ENCODE measurements at places on chromosomes 4 and X.
A peak's percentile ranks its signal among the peaks of the same experiment; 100 is the strongest.

- no peak for DNase-seq
These were observed 78.8 kb downstream of the SEL1L3 start for GRCh38 chr4:25783943-25784342.

- DNase-seq, result no peak
These were observed 292.9 kb downstream of the TLL1 start for GRCh38 chr4:166165829-166166420.

- no peak for DNase-seq
These were observed 36.5 kb downstream of the CLCN5 start for GRCh38 chrX:49958727-49959485.

GRCh38 chr4:112860830-112861690 is 188.4 kb upstream of the ANK2 start:
- no peak for DNase-seq

DNA sequence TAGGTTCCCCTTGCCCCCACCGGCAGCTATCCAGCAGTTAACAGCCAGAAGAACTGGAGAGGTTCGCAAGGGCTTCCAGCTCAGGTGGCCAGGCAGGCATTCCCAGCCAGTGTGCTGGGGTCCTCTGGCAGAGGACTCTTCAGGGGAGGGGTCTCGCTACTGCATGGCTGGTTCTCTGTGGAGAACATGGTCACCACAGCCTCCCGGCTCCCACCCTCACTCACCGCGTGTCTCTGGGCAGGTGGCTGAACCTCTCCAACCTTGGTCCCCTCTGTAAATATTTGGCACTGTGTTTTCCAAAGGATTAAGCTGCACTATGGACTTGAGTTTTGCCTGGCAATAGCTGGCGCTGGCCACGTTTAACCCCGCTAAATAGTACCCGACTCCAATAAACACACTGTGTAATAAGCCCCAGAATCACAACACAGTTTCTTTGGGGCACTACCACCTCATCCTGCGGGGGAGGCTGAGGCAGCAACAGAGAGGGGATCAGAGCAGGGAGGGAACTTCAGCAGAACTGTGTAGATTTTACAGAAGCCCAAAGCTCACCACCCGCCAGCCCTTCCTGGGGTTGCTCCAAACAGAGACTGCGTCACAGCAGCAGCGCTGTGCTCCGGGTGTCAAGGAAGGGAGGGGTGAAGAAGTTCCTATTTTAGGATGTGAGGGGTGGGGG is 15.2 kb downstream of the BCOR start:
- no peak for DNase-seq

- no peak for DNase-seq
These were observed 357 bp upstream of the IGBP1 start for GRCh38 chrX:70132877-70133302.

- DNase-seq, result no peak
These were observed 48.8 kb downstream of the SULT1E1 start for GRCh38 chr4:69811166-69811565.

- DNase-seq, result no peak
These were observed 511 bp downstream of the GABRB1 start for GRCh38 chr4:47031751-47032404.

- DNase-seq, result no peak
These were observed 142.3 kb downstream of the STPG2 start for GRCh38 chr4:98000940-98001339.

DNA sequence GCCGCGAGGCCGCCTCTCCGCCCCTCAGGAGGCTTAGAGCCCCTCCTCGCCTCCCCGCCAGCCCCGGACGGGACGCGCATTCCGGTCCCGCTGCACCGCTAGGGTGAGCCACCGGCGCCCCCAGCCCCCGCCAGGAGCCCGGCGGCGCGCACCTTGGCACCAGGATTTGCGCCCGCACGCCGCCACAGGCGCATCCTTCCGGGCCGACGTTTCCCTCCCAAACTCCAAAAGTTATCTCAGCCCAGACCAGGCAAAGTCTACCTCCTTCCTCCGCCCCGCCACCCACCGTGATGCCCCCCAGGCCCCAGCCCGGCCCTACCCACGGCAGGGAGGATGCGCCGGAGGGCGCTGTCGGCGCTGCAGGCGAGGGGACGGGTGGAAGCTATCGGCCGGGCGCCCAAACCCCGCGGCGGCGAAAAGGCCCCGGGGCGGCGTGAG is 538 bp downstream of the SCML2 start:
- no peak for DNase-seq

- no peak for DNase-seq
These were observed 16.6 kb downstream of the JAKMIP1 start for GRCh38 chr4:6183740-6184139.

- no peak for DNase-seq
These were observed 100.8 kb downstream of the ZAR1 start for GRCh38 chr4:48590884-48591283.

GRCh38 chr4:19193274-19193981 is 1058.3 kb upstream of the SLIT2 start:
- DNase-seq, result no peak

DNA sequence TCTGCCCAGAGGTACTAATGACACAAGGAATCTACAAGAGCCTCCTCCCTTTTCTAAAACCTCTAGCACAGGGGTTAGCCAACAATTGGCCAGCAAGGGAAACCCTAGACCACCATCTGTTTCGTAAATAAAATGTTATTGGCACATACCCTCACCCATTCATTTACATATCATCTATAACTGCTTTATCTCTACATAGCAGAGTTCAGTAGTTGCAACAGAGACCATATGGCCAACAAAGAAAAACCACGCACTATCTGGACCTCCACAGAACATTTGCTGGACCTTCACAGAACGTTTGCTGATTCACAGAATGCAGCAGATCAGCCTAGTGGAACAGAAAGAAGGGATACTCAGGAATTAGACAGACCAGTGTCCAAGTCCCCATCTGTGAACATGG is 9.4 kb downstream of the SLC2A9 start:
- no peak for DNase-seq

DNA sequence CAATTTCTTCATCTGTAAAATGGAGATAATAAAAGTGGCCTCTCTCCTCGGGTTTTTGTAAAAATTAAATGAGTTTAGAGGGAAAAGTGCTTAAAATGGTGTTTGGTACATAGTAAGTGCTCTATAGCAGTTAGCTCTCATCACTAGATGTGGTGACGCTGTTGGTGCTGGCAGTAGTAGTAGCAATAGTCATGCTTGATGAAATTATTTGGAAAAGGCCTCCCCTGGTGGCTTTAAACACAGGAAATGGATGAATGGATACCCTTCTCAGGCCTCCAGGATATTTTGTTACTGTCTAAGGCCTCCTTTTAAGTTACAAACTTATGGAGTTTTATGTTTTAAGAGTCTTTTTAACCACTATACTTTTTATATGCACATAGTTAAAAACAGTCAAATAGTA is 142.9 kb downstream of the CBR4 start:
- DNase-seq, result no peak

DNA sequence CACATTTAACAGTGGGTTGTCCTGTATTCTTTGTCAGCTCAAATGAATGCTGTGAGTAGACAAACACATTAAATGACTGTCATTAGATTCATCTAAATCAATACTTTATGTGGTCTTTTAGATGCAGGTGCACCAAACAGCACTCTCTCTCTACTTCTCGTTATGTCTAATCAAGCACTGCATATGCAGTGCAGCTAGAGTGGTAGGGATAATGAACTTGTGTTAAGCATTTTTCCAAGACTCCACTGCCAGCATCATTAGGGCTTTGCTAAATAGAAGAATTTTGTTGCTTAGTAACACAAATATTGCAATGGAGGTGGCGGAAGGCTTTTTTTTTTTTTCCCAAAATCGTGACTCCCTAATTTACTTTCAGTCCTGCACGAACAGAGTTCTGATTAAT is 447.0 kb upstream of the GALNT7 start:
- DNase-seq, result no peak

DNA sequence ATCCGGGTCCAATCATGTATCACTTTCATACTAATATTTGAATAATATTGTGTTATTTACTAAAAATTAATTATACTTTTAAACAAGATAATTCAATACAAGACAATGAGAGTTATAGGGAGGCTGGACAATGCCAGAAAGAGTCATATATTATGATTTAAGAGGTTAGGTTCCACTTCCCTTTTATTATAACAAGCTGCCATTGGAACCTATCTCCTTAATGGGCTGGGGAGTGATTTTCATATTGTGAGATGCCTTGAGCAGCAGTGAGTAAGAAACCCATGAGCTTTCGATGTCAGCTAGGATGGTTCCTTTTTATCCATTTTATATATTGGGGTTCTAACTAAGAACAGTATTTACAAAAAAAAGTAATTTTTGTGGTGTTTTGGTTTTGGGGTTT is 91.8 kb downstream of the MAB21L2 start:
- no peak for DNase-seq

GRCh38 chr4:96974295-96974694 is 1134.4 kb downstream of the PDHA2 start:
- no peak for DNase-seq

DNA sequence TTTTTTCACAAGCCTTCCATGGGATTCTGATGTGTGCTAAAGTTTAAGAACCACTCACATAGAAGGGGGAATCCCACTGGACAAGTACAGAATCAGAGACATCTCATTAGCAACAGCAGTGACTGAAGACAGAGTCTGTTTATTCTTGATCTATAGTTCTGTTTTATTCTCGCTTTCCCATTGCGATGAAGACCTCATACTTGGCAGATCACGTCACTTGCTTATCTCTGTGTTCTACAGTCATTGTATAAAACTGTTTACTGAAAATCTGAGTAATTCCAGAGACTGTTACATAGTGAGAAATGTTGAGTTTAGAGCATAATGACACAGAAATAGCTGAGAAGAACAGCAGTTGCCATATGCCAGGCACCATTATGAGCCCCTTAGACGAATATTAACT is 185.5 kb downstream of the PTTG2 start:
- no peak for DNase-seq

- no peak for DNase-seq
These were observed 529.4 kb upstream of the ACTRT1 start for GRCh38 chrX:128581615-128582014.

DNA sequence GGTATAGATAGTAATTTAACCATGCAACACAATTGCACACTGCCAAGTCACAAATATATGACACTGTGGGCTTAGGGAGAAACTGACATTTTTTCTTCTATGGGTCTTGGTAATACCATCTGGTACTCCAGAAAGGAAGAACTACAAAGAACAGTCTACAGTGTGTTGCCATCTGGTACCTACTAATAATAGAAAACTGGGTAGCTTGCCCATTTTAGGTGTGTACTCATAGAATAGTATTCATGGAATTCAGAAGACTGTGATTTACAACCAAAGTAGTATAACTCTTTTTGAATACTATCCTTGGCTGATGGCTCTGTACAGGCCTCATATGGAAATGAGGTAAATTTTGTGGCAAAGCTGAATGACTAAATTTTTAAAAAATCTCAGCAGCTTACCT is 132.6 kb upstream of the RPS6KA6 start:
- no peak for DNase-seq

GRCh38 chrX:42519666-42520231 is 258.2 kb downstream of the PPP1R2C start:
- no peak for DNase-seq

GRCh38 chr4:7590189-7590588 is 155.5 kb upstream of the PSAPL1 start:
- DNase-seq, result no peak

GRCh38 chr4:40196272-40196671 is 559 bp upstream of the RHOH start:
- DNase-seq, result no peak

- DNase-seq, result no peak
These were observed 175.5 kb downstream of the CAMK2D start for GRCh38 chr4:113586072-113586471.

GRCh38 chrX:54181202-54181953 is 1.7 kb downstream of the FAM120C start:
- no peak for DNase-seq

GRCh38 chrX:53939127-53939526 is 105.1 kb downstream of the PHF8 start:
- no peak for DNase-seq

- DNase-seq, result no peak
These were observed 69.6 kb downstream of the SERTM2 start for GRCh38 chrX:111581086-111581485.

DNA sequence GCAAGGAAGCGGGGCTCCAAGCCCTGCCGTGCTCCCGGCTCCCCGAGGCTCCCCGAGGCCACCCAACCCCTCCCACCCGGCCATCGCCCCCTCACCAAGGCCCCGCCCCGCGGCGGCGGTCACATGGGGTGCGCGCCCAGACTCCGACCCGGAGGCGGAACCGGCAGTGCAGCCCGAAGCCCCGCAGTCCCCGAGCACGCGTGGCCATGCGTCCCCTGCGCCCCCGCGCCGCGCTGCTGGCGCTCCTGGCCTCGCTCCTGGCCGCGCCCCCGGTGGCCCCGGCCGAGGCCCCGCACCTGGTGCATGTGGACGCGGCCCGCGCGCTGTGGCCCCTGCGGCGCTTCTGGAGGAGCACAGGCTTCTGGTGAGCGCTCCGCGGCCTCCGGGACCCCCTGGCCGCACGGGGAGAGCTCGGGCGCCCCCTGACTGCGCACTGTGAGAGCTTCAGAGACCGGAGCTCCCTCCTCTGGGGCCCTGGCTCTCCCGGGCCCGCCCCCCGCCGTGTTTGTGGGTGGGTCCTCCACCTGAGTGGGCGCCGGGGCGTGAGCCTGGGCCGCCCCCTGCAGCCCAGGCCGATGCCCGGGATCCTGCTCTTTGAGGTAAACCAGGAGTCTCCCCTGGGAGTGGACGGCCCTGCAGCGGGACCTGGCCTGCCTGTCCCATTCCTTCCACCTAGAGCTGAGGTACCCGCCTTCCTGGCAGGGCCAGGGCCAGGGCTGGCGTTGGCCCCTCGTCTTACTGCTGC is at the start of gene IDUA:
IDUA (plus strand) TSS at position 166 of the 745 bp plus-strand sequence; CDS start at position 207, 41 bp downstream.
- DNase-seq, result peak; percentile 83

DNA sequence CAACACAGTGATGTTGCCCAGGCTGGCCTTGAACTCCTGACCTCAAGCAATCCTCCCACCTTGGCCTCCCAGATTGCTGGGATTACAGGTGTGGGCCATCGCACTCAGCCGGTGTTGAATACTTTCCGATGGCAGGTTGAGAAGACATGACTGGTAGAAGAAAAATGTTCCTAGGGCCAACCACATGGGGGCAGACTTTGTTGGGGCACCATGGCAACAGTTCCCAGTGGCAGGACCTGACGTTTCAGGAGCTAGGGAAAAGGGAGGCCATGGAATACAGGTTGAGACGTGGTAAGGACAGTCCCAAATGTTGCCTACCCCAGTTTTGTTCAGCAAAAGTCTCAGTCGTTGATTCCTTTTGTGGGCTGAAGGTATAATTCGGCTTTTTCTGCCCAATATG is 134.6 kb downstream of the ASMT start:
- no peak for DNase-seq

DNA sequence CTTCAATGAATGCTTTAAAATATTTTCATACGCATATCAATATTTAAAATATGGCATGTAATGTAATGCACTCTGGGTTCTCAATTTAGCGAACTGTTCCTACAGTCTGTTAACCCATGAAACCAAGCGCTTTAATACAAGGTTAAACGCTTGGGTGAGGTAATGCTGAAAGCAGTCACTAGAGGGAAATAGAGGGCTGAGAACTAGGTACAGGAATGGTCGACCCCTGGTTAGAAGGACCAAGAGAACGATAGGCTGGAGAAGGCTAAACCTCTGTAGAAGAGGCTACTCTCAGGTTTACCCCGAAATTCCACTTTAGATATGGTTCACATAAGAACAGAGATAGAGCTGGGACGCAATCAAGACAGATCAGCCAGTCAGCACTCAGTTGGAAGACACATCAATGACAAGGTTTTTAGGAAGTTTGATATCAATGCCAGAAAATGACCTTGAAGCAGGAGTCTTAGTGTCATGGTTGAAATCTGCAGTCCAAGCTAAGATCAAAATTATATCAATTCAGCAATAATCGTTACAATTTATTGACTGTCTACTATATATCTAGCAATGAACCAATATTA is 26.9 kb downstream of the ARSJ start:
- DNase-seq, result peak; percentile 2

Measured in activated CD8-positive, alpha-beta memory T cell treated with anti-CD3 and anti-CD28 coated beads for 4 hours (primary cell).